ENCODE measurements at places on chromosomes 1 and 21.

DNA sequence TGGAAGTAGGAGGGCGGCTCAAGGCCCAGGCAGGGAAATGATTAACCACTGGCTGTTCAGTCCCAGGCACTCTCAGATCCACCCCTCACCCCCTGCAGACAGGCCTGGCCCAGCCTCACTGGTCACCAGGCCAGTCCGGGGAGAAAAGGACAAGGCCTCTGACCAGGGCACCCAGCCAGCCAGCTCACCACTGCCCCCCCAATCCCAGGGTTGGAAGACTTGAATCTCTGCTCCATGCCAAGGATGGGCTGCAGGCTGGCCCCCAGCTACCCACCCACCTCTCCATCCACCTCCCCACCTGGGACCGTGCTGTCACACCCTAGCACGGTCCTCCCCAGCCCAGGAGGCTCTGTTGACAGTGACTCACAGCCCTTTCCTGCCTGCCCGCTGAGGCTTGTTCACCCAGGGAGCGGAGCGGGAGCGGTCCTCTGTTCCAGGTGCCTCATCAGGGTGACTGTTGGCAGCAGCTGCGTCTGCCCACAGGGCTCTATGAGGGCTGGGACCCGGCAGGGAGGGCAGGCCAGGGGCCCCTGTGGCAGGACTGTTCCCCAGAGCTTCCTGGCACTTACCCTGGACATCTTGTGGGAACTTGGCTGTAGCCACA, 2.2 kb downstream of the LAD1 start:
- peak; percentile 48 for DNase-seq

DNA sequence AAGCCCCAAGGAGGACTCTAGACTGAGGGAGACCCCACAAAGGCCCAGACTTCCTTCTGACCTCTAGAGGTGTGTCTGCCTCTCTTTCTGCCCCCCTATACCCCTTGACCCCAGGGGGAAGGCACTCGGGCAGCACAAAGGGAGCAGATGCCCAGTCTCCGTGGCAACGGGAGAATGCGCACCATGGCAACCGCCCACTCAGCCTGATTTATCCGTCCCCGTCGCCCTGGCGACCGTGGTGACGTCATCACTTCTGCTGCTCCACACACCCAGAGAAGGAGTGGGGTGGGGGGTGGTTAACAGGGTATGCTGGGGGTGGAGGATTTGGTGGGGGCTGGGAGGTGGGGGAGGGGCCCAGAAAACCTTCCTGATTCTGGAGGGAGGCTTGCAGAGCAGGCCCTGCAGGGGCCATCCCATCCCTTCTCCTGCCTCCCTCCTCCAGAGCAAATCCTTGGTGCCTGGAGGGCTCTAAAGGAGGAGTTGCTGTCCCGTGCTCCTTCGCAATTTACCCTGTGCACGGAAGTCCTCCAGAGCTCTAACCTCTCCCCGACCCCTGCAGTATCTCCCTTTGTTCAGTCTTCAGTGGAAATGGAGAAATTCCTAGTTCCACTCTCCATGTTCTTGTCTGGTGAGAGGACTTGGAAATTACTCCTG, 6.3 kb downstream of the CELF3 start:
- DNase-seq: no peak

DNA sequence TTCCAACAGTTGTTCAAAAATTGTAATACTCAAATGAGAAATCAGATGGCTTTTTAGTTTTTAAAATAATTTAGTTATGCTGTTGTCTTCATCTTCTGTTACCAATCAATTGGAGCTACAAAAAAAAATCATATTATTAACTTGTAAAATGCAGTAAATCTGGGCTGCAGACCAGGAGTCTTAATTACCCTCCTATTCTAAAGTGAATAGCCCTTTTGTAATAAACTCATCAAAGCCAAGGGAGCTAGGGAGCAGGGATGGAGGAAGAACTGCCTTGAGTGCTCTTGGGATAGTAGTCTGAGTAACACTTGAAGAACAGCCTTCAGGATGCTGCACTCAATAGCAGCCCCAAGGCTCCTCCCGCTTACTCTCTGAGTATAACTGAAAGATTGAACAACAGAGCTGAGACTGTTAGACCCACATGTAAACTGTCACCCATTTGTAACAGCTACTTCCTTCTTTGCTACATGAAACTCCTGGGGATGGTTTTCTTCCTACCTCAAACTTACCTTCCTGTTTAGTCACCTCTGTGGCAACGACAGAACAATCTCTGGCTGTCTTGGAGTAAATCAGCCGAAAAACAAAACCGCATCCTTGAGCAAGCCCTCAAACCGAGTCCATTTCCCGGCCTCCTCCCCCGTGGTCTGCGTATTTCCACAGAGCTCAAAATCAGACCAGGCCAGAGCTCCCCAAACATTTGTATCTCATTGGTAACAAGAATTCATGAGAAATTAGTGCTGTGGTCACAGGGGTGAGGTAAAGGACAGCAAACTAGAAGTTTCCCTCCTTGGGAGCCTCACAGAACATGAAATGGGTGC, 55.9 kb downstream of the CD58 start:
- no peak for DNase-seq

- no peak for DNase-seq
These were observed 175.4 kb upstream of the IGSF21 start for GRCh38 chr1:17932164-17932563.

- no peak for DNase-seq
These were observed 196.0 kb downstream of the RPS6KC1 start for GRCh38 chr1:213247038-213247437.

DNA sequence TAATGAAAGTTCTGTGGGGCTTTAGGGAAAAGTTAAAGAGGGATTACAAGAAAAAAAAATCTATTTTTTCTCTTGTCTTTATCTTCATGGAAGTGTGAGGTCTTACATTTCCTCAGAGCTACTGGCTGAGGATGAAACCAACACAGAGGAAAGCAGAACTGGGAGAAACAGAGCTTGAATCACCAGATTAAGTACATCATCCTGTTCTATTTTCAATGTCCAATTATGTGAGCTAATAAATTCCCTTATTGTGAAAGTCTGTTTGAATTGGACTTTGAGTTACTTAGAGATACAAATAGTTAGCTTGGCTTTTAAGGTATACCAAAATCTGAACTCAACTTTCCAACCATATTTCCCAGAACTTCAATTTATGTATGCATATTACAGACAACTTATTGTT, 69.2 kb downstream of the LPGAT1 start:
- DNase-seq: no peak

DNA sequence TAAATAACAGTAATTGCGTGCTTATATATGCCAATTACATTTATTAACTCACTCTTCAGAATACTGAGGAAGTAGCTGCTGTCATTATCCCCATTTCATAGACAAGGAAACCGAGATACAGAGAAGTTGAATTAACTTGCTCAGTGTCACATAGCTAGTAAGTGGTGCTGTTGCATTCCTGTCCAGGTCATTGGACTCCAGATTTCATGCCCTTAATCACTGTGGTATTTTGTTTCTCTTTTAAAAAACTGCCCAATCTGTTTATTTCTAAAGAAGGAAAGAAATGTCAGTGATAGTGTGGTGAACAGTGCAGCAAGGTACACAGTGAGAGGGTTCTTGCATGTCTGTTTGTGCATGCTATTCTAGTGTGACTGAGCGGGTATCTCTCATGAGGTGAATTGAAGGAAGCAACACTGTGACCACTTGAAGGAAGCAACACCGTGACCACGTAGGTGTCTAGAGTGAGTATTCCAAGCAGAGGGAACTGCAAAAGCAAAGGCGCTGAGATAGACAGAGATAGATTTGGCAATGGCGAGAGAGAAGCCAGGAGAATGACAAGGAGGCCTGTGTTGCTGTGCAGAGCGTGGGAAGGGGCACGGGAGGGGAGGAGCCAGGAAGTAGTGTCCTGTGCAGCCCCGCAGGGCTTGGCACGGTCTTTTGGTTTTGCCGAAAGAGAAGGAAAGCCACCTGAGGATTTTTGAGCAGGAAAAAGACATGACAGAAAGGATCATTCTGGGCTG, 95.9 kb downstream of the CAMTA1 start:
- no peak for DNase-seq

DNA sequence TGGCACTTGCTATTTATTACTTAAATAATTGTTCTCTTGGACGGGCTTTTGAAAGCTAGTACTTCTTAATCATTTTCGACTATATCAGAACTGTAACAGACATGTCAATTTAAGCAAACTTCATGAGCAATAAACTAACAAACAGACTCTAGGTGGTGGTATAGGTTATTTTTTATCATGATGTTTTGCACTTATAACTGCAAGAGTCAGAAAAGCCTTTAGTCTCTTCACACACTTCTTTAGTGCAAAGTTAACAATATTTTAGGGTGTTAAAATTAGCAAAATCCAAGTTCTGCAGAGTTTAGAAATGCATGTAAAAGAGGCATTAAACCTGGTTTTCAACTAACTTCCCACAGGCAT, 2.2 kb downstream of the NRIP1 start:
- no peak for DNase-seq

DNA sequence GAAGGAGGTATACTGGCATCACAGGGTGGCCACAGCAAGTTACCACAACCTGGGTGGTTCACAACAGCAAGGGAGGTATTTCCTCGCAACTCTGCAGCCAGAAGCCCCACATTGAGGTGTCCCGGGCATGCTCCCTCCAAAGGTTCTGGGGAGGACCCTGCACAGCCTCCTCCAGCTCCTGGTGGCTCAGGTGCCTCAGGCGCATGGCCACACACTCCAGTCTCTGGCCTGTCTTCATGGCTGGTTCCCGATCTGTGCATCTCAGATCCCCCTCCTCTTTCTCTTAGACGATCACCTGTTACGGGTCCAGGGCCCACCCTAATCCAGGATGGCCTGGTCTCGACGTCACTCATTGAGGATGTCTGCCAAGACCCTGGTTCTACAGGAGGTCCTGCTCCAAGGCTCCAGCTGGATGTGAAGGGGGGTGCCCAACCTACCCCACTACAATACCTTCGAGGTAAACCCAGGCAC, 6.7 kb upstream of the ARF1 start:
- no peak for DNase-seq

DNA sequence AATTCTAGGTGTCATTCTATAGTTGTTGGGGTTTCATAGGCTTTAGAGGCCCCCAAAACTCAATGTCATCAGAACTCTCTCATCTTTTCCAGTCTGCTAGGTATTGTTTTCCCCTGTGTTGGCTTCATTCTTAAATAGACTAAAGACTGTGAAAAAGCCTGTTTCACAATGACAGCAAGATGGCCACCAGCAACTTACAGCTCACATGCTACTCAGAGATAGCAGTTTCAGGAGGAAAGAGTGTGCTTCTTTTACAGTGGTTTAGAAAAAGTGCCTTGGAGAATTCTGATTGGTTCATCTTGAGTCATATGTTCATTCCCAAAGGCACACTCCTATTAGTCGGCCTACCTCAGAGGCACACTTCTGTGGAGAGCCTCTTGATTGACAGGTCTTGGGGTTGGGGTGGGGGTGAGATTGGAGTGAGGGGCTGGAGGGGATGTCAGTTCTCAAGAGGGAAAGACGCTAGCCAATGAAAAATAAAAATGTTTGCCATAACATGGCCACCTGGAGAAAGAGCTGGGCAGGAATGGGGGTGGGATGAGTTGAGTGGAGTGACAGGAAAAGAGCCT, 8.5 kb downstream of the IL23R start:
- no peak for DNase-seq

- no peak for DNase-seq
These were observed 188.6 kb upstream of the HP1BP3 start for GRCh38 chr1:20975668-20976067.

DNA sequence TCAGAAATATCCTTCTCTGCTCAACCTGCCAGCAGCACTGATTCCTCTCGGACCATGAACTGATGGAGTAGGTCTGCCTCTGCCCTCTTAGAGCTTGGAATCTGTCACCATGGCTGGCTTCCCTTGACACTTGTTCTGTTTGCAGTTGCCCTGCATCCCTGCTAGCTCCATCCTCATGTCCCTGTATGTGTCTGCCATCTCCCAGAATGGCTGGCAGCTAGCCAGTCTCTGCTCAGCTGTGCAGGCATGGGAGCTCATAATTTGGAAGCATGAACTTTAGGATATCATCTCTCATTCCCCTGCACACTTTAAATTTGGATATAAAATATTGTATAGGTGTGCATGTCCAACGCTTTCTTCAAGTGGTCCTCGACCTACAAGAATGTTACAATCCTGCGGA, 95.4 kb downstream of the C1orf94 start:
- DNase-seq: no peak

DNA sequence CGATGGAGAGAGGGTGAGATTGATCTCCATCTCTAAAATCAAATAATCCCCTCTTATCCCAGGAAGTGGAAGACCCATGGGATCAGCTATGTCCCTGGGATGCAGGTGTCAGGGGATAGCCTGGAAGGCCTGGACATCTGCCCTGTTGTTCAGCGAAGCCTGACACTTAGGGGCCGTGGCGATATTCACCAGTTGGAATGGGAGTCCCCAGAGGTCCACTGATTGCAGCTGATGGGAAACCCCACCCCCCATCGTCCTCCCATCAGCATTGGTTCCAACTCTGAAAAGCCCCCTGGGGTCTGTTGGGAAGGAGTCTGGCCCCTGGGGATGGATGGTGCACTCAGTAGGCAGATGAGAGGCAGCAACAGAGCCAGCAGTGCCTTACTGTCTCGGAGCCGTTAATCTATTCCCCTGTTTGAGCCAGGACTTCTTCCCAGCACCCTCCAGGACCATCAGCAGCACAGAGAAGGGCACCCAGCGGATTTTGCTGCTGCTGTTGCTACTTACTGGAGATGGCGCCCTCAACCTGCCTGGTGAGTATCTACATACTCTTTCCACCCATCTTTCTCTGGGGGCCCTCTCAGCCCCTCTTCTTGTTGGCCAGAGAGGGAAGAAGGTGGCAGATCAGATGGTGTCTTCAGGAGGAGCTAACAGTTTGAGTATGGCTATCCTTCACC, 13.4 kb downstream of the CATSPER4 start:
- no peak for DNase-seq

DNA sequence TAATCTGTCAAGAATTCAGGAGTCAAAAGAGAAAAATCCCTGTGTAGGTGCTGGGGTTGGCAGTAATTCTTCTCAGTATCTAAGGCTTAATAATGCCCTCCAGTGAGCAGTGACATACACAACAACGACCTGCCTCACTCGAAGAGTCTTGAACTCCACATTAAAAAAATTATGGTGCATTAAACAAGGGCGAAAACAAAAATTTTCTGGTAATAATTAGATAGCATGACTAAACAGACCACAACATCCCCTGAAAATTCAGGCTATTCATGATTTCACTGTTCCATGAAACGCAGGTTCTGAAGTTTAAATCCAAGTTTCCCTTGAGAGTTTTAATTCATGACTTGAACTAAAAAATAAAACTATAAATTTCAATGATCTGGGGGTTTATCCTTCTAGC, 5.1 kb downstream of the SRSF4 start:
- DNase-seq: no peak

DNA sequence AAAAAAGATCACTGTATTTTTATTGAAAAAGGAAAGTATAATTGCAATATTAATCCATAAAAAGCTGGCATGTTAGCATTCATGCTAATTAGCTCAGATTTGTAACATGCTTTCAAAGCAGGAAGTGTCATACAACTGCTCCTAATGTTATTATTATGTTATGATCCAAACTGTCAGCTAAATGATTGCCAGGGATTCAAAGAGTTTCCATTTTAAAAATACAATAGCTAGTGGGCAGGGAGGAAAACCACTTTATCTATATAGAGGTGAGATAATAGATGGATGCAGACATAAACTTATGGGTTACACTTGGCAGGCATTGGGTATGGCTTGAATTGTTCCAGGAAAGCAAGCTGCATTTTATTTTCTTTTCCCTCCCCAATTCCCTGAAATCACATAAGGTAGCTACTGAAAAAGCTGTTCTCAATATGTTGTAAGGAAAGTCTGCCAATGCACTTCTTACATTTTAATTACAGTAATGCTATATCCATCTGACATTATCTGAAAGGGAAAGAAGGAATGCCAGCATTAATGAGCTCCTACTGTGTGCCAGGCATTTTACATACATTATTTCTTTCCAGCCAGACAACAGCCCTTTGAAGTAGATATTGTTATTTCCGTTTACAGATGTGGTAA, 9.8 kb upstream of the MYSM1 start:
- no peak for DNase-seq

GRCh38 chr21:41921021-41921420, 32.8 kb downstream of the C2CD2 start:
- no peak for DNase-seq

Measured in progenitor cell of endocrine pancreas (in vitro differentiated cells).